ENCODE measurements at places on chromosomes 4 and X. TPM values are rescaled to one million over a fixed set of nuclear protein-coding genes. Genes with fewer than 3 reads are reported as not detected.

GRCh38 chr4:105933083-105933482 is 37.8 kb downstream of the NPNT start:
- no peak for DNase-seq

The TBX22 gene
- 0.38 TPM for total RNA-seq

GRCh38 chr4:69322055-69322454 is 41.8 kb downstream of the UGT2B28 start:
- DNase-seq = no peak

DNA sequence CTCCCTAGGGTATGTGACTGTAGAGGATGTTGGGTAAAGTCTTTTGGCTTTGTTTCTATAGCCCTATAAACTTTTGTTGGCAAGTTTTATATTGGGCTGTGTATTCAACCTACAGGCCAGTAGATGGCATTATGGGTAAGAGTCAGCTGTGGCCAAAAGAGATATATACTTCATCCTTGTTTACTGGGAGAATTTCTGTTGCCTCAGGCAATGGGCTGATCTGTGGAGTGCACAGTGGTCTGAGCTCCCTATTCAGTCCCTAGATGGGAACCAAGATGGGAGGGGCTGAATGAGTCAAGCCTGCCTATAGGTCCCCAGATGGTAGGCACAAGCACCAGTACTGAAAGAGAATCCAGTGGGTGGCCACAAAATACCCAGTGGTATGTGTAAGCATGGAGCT is 580.6 kb downstream of the EPHA5 start:
- DNase-seq = no peak

- no peak for DNase-seq
Observed at GRCh38 chr4:14749910-14750309, 252.4 kb upstream of the CPEB2 start.

The FAT4 gene
- total RNA-seq = 6.5 TPM

The SCRG1 gene
- total RNA-seq = 0.76 TPM

The PLAC1 gene
- total RNA-seq = not detected

The ANOS1 gene
- 4.9 TPM for total RNA-seq

The BEND2 gene
- not detected for total RNA-seq

DNA sequence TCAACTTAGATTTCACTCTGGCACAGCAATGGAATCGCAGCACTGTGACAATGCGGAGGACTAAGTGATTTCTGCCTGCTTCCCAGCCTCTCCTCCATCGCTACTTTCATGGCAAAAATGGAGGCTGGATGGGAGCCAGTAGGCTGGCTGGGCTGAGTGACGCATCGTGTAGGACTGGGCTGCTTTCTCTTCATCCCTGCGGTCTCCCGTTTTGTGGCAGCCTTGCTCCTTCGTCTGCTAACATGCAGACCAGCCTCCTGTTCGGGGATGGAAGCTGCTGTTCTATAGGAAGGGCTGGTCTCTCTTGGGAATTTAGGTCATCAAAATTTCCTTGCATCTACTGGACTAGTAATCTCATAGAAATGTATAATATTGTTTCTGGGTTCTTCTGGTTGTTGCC is 15.8 kb upstream of the RGS12 start:
- no peak for DNase-seq

The APEX2 gene
- total RNA-seq = 8.3 TPM

DNA sequence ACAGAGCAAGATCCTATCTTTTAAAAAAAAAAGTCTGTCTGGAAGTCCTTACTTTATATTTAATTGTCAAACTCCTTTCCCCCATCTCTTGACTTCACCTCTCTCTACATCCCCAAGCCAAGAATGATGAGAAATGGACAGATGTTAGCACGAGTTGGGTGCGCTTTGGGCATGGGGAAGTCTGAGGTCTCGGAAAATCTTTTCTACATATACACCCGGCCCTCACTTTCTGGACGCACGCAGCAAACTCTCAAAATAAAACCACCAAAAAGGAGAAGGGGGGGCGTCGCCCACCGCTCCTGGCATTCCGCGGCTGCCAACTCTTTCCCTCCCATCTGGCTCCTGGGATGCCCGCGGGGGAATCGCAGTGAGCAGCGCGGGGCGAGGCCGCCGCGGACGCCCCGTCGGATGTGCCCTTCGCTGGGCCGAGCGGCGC is 756 bp downstream of the IGFBP7 start:
- no peak for DNase-seq

- no peak for DNase-seq
Observed at GRCh38 chr4:73308286-73308685, 49.7 kb upstream of the ANKRD17 start.

The SUPT20HL2 gene
- total RNA-seq = not detected

DNA sequence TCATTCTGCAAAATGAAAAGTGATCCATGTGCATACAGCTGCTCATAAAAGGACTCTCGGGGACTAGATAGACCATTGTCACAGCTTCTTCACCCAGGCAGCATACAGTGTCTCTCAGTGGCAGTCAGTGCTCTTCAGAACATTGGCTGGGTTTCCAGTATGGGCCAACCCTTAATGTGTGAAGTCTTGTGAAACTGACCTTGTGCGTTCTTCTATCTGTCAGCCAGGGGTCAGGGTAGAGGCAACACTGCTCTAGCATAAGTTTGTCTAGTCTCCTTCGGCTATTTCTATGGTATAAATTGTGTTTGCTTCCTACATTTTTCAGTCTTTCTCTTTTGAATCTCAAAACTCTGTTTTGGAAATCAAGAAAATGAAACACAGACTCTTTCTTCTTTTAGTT is 37.0 kb upstream of the SMIM31 start:
- DNase-seq = no peak

DNA sequence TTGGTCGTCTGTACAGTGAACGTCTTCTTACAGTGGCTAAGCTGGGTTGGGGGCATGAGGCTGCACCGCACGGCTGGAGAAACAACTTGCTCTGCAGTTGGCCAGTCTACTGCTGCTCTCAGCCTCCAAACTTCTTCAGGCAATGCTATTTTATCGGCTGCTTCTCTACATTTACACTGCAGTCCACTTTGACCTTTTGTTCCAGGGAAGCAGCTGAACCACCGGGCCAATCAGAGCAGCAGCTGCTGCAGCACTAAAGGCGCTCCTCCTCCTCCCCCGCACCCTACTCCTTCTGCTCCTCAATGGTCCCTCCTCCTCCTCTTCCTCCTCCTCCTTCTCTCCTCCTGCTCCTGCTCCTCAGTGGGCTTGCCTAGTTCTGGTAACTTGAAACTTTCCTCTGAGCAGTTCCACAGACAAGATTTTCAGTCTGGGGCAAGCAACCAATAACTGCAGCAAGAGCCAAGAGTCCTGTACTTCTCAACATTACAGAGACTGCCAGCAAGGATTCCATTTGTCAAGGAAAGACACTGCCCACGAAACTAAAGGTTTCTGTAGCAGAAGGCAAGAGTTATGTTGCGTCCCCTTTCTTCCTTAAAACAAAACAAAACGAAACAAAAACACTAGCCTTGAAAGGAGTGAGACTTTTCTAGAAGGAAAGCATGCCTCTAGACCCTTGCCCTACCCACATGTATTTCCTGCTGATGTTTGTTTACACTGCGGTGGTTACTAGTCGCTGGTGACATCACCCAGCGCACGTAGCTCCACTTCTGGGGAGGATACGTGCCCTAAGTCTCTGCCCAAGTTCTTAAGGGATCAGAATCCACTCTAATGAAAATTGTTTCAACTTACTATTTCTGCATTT is 125.7 kb upstream of the NAP1L5 start:
- peak; percentile 92 for DNase-seq

Measured in Right ventricle myocardium inferior (tissue), 1 donor.